HFF-Myc (cell line): ENCODE measurements at places on chromosomes 3 and 15.

GRCh38 chr3:156460206-156460611, 94.7 kb downstream of the SSR3 start:
- DNase-seq = no peak

DNA sequence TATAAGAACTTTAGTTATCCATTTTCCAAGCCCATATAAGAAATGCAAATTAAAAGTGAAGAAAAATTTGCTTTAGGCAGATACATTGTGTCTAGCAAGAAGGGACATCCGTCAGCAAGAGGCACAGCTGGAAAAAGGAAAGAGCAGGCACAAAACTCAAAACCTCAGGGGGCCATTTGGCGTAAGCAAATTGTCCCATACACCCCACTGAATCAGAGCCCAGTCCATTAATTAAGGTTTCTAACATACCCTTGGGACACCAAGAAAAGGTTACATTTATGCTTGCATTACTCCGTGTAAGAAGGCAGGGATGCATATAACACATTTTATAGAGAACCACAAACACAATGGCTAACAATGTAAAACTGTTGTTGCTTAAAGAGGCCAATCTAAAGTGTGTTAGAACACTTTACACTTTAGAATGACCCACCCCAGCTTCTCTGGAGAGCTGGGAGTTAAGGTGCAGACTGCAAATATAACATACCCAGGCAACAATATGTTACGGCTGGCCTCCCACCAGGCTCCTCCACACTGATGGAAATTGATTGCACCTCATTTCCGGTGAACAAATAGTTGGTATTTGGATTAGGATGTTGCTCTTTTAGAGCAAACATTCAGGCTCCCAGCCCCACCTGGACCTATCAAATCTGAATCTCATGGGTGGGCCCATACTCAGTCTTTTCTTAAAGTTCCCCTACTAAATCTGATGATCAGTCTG, 23.2 kb downstream of the SEMA5B start:
- DNase-seq = no peak

- no peak for DNase-seq
Observed at GRCh38 chr15:49026700-49027099, 19.5 kb downstream of the SECISBP2L start.

- no peak for DNase-seq
Observed at GRCh38 chr15:74742422-74742821, 6.2 kb upstream of the CYP1A2 start.
